ENCODE measurements at places on chromosomes 4 and X. TPM values are rescaled to one million over a fixed set of nuclear protein-coding genes. Genes with fewer than 3 reads are reported as not detected.

GRCh38 chr4:16853640-16854039 is 44.8 kb downstream of the LDB2 start:
- DNase-seq = no peak

DNA sequence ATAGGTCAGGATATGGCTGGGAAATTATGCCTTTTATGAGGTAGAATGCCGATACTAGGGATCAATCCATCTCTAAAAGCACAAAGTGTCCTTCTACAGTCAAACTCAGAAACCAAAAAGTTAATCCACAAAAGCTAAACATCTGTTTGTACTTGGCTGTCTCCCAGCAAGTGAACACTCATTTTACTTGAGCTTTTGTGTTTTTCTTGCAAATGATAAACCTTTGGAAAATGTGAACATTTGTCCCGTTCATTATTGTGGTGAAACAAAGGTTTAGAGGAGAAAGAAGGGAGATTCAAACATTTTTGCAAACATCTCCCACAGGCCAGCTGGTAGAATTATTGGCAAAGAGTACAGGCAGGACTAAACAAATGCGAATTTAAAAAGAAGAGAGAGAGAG is 300.6 kb upstream of the SPANXN1 start:
- peak; percentile 57 for DNase-seq

DNA sequence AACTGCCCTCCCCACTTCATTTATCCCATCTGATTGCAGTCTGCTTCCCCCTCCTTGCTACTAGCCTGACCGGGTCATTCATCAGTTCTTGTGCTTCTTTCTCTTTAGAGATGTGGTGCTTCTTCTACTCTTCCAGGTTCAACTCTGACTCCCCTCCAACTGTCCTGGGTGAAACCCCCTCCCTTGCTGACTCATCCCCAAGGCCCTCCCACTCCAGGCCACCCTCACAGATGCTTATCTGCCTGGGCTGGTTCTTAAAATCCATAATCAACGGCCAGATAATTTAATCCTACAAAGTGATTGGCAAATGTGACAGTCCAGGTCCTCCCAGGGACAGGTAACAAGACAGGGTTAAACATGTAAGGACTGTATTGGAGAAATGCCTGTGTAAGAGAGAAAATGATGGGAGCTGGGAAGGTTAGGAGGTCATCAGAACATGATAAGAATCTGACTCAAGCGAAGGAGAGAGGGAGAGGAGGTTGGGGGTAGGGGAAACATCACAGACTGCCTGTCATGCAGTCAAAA is 182.8 kb upstream of the C1QTNF7 start:
- no peak for DNase-seq

DNA sequence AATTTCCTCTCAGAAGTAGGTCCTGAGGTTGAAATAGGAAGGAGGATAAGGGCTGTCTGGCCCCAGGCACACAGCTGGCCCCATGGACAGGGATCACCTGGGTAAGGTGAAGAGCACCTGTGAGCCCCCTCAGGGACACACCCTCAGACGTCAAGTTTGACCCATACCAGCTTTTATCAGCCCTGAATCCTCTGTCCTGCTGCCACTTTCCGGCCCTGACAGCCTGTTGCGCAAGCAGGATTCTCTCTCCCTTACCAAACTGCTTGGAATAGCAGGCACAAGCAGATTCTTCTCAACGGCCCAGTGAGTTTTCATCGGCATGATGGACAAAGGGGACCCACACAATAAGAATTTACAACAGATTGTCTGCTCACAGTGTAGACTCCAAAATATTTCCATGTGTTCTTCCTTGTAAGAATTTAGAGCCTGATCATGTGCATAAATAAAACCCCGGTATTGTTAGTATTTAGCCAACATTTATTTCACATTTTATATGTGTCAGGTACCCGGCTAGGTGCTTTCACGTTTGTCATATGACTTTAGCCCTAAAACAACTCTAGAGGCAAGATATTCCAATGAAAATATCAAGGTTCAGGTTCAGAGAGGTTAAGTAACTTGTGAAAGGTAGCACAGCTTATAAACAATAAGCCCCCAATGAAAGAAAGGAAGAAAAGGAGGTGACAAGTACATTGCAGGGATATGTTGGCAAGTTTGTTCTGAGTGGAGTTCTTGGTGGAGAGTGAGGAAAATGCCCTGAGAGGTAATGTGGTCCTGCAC is 107.2 kb upstream of the KIT start:
- no peak for DNase-seq

Gene KIT
- 17.6 TPM for total RNA-seq
